Activated CD4-positive, alpha-beta T cell treated with anti-CD3 and anti-CD28 coated beads, Interleukin-2, amount 10 ng/mL, durations not matched to agents 24 days and 14 days (primary cell): ENCODE measurements at places on chromosomes 3 and 15. TPM values are rescaled to one million over a fixed set of nuclear protein-coding genes. Genes with fewer than 3 reads are reported as not detected.
A peak's percentile ranks its signal among the peaks of the same experiment; 100 is the strongest.

The MYRIP gene
- not detected in 2 replicates for total RNA-seq

The TMEM158 gene
- 0.44 and 0.66 TPM in 2 replicates for total RNA-seq

The EPHB3 gene
- 0.05 TPM in 1 of 2 replicates, not detected in the other for total RNA-seq

The C3orf49 gene
- total RNA-seq: not detected in 2 replicates

GRCh38 chr15:80076321-80077318, 17.1 kb downstream of the ZFAND6 start:
- H3K27me3 ChIP-seq: no peaks in the 10 kb centered on the region
- peaks cover 10% of the 10 kb centered on the region for H3K36me3 ChIP-seq
- no peak for DNase-seq
- peaks cover 20% of the 10 kb centered on the region for H3K4me1 ChIP-seq

DNA sequence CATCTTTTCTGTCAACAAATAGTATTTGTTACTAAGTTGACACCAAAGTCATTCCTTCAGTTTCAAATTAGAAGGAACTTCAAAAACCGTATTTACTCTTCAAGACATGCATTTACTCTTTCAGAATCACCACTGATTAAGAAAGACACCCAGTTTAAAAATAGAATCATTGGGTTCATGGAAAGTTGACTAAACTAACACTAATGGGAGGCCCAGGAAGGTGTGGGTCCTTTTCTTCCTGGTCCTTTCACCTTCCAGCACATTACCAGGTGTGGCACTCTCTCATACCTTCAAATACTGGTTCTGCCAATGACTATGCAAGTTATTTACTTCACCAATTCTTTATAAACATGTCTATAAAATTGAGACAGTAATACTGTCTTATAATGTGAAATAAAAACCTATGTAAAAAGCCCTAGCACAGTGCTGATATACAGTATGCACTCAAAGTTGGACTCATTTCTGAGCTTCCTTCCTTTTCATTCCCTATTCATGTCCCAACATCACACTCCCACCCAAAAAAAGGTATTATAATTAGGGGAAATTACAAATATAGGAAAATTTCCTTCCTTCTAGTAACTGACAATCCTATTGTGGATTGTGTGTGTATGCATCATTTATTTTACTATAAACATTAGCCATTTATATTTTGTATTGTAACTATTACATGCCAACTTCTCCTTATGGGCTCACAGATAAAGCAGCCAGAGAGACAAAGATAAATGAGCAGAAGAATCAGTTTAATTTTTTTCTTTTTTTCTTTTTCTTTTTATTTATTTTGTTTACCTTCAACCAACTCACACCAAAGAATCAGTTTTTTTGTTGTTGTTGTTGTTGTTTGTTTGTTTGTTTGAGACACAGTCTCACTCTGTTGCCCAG, 48.9 kb downstream of the LRRFIP2 start:
- DNase-seq: no peak
- H3K4me1 ChIP-seq: peaks cover 7% of the 10 kb centered on the region
- H3K27me3 ChIP-seq: no peaks in the 10 kb centered on the region
- H3K36me3 ChIP-seq: peaks cover 19% of the 10 kb centered on the region

GRCh38 chr15:83170474-83171165, 37.0 kb downstream of the HDGFL3 start:
- no peak overlapping the region for H3K27ac ChIP-seq
- peaks cover 16% of the 10 kb centered on the region for H3K4me1 ChIP-seq

- no peaks in the 10 kb centered on the region for H3K27me3 ChIP-seq
- H3K36me3 ChIP-seq: peaks cover 5% of the 10 kb centered on the region
- peak; percentile 75 for DNase-seq
- peaks cover 22% of the 10 kb centered on the region for H3K4me1 ChIP-seq
- H3K4me3 ChIP-seq: peak overlapping the region; percentile 93
Measured at GRCh38 chr3:127589600-127590281, 792 bp downstream of the TPRA1 start.

- no peaks in the 10 kb centered on the region for H3K36me3 ChIP-seq
- H3K27ac ChIP-seq: no peak overlapping the region
- peaks cover 1% of the 10 kb centered on the region for H3K27me3 ChIP-seq
- DNase-seq: no peak
- H3K4me1 ChIP-seq: no peaks in the 10 kb centered on the region
Measured at GRCh38 chr15:62534996-62535395, 369.9 kb upstream of the C2CD4B start.

DNA sequence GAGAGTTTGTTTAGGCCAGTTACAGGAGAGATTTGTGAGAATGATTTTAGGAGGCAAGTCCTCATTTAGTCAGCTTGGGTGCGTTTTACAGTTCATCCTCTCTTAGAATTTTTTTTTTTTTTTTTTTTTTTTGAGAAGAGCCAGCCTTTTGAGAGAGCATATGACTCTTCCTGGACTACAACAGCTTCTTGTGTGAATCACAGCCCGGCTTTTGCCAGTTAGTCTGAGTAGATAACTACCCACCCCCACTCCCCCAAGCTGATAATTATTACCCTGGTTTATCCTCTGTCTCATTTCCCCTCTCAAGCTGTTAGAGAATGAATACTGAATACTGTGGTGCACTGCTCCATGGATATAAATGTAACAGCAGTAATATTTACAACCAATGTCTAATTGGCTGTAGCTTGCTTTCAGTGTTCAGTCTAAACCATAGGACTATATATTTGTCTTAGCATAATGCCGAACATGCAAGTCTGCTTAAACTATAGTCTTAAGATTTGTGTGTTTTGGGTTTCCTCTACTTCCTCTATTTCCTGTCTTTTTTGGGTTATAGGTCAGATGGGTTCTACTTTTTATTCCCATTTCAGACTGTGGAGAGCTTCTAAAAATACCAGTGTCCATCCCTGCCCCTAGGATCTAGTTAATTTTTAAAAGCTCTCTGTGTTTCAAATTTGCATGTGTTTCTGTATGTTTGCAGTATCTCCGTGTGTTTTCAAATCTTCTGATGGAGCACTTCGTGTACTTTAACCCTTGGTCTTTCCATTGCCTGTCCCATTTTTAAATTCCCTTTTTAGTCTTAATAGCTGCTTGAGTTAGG, 8.0 kb downstream of the CHD2 start:
- H3K27me3 ChIP-seq: no peaks in the 10 kb centered on the region
- peak overlapping the region; percentile 100 for H3K27ac ChIP-seq
- peak; percentile 68 for DNase-seq
- peaks cover 59% of the 10 kb centered on the region for H3K36me3 ChIP-seq
